Mucosa of descending colon (tissue), 3 donors: ENCODE measurements at places on chromosomes 5 and 9.

GRCh38 chr9:4421847-4422246 lies 68.4 kb upstream of the SLC1A1 start:
- DNase-seq, result no peak

- DNase-seq, result no peak
Observed at GRCh38 chr9:126935630-126936029, 21.0 kb downstream of the RALGPS1 start.

GRCh38 chr9:15211815-15212495 lies 95.1 kb downstream of the TTC39B start:
- no peak for DNase-seq

DNA sequence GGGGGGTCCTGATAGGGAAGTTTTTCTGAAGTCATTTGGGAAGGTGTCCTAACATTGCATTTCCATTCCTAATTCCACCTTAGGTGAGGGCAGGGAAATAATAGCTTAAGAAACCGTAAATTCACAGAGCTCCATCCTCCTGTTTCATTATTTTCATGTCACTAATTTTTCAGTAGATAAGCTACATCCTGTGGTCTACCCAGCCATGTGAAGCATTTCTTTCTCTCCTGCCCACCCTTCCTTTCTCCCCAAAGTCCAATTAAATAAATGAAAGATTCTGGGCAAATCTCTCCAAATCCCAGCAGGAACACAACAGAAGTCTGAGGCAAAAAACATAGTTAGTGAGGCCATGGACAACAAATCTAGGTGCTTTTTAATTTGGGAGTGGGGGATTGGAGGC lies 95.1 kb upstream of the ERBIN start:
- no peak for DNase-seq

DNA sequence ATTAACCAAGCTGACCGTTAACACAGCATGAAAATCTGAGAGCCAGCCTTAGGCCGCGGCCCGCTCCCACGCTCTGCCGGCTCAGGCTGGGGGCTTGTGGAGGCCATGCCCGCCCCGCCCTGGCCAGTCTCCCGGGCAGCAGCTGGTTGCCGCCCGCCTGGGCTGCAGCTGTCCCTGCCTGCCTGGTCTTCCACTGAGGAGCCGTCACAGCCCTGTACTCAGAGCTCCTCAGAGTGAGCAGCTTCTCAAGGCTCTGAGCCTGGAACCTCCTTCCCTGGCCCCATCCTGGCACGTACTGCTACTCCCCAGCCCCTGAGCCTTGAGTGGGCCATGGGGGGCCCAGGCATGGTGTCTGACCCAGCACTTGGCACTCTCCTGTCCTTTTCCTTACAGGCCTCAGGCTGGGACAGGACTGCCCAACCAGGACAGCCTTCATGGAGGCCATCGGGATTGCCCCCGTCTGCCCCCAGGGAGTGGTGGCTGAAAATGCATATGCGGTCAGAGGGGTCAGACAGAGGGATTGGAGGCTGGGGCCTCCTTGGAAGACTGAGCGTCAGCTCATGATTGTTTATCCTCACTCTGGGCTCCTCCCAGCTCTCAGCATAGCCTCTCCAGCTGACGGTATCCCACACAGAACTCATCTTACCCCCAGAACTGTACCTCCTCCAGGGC lies 11.9 kb downstream of the FGFR4 start:
- DNase-seq, result peak; percentile 67

GRCh38 chr9:70120834-70121510 lies 77.3 kb downstream of the MAMDC2 start:
- peak; percentile 41 for DNase-seq

DNA sequence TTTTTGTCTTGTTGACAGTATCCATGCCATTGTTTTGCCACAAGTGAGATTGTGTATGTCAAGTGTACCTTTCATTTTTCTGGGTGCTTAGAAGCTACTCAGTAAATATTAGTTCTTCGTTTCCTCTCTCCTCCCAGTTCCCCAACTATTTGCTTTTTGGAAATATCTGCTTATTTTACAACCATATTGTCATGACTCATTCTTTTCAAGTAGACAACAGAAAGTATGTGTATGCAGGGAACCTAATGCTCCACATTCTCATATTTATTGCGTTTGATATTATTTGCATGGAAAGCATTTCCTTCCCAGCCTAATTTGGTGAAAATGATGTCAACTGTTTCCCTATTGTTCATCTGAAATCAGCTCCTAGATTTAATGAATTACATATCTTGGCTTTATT lies 483.7 kb upstream of the RIOK2 start:
- no peak for DNase-seq

DNA sequence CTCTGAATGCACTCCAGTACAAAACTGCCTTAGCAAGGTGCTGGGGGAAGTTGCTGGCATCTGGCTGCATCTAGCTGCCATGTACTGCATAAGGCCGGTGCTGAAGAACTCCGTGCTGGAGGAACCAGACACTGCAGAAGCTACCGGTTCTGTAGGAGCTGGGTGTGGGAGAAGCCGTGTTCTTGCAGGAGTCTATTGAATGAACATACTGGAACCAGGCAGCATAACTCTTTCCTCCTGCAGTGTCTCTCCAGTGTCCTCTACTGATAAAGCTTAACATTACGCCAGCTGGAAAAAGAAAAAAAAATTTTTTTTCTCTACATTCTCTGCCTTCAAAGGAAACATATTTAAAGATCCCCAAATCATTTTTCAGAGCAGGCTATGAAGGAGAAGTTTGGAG lies 38.5 kb downstream of the VPS13A start:
- DNase-seq, result no peak

GRCh38 chr5:76368941-76369340 lies 34.1 kb upstream of the IQGAP2 start:
- no peak for DNase-seq

- DNase-seq, result no peak
Observed at GRCh38 chr9:21070906-21071305, 6.8 kb downstream of the IFNB1 start.

- peak; percentile 86 for DNase-seq
Observed at GRCh38 chr9:113966394-113966793, 90.3 kb downstream of the ZNF618 start.

DNA sequence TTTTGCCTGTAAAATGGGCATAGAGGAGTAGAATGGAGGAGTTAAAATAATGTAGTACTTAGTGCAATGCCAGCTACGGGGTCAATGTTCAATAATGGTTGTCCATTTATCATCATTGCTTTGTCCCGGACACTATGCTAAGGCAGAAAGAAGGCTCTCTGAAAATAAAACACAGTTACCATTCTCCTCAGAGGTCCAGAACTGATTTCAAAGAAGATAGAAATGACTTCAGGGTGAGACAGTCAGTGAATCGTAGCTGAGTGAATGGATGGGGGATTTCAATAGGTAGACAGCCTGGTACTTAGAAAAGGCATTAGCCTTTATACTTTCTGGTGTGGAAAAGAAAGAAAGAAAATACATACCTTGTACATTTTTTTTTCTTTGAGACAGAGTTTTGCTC lies 1.2 kb upstream of the AK3 start:
- DNase-seq, result no peak

- peak; percentile 35 for DNase-seq
Observed at GRCh38 chr9:89483592-89484474, 14.1 kb downstream of the SEMA4D start.
